T1000 (cell line): ENCODE measurements at places on chromosomes 13 and 19.

DNA sequence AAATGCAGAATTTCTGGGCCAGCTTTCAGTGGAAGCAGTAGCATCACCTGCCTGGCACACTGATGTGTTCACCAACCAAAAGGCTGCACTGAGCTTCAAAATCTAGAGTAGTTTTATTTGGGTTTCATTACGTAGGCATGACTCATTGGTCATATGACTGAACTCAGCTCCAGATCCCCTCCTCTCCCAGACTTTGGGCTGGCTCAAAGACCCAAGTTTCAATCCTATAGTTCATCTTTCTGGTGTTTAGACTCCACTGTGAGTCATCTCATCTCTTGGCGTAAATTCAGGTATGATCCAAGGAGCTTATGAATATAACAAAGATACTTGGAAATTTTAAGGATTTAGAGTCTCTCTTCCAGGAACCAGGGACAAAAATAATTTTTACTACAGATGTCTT, 17.7 kb downstream of the ZMYM5 start:
- DNase-seq: peak; percentile 61

DNA sequence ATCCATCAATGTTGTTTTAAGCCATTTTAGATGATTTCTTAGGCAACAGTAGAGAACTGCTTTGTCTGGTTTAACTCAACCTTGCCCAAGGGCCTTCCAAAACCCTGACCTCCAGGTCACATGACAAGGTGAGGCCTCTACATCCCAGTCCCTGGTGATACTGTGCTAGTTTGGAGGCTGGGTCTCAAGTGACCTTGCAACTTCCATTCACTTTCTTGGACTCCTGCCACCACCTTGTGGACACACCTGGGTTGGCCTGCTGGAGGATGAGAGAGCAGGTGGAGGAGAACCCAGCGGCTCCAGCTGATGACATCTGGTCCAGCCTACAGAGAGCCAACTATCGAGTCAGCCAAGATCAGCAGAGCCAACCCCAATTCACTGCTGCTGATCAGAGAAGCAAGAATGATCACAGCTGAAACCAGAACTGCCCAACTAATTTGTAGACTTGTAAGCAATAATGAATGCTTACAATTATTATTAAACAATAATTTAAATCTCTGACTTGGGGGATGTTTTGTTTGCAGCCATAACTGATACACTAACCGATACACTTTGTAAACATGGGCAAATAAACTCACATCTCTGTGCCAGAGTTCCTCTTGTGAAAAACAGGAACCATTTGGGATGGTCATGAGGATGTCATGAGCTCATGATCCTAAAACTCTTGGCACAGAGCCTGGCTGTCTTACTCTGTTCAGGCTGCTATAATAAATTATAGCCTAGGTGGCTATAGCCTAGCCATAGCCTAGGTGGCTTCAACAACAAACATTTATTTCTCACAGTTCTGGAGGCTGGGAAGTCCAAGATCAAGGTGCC, 11.5 kb downstream of the FAM187B start:
- DNase-seq: no peak

- DNase-seq: no peak
Measured at GRCh38 chr19:48806518-48806817, 4.4 kb downstream of the BCAT2 start.

GRCh38 chr13:40315416-40316064, 350.9 kb downstream of the FOXO1 start:
- DNase-seq: no peak

DNA sequence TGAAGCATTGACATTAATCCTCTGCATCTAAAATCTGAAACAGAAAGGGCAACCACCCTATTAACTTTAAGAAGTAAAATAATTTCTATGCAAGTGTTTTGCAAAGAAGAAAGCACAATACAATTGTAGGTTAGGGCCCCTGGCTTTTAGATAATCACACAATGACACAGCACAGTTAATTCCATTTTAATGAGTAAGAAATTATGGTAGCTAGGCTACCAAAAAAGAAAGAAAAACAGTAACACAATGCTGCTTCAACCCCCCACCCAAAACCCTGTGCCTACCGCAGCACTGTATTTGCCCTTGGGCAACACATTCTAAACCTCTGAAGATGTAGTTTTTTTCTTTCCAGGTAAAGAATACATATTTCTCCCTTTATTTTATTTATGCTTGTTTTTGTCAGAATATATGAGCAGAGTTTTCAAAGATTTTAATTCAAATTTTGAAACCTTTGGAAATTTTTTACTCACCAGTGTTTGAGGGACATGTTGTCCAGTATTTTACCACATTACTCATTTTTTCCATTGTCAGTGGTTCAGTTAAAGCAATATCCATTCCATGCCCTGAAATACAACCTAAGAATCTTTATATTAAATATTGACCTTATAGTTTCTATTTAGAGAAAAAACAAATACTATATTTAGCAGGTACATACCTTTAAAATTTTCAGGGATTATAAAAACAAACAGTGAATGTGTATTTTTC, 21.1 kb downstream of the SOHLH2 start:
- peak; percentile 23 for DNase-seq

DNA sequence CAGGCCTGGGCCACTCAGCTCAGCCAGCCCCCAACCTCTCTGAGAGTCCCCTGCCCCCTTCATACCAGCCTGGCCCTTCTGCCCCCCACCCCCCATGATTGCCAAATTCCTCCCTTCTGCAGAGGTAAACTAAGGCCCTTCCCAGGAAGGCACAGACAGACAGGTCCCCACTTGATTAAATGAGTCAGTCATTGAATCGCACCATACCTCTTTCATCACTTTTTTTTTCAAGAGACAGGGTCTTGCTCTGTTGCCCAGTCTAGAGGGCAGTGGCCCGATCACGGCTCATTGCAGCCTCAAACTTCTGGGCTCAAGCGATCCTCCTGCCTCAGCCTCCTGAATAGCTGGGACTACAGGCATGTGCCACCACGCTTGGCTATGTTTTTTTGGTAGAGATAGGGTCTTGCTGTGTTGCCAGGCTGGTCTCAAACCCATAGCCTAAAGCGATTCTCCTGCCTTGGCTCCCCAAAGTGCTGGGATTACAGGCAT, 6.0 kb downstream of the PODNL1 start:
- no peak for DNase-seq

DNA sequence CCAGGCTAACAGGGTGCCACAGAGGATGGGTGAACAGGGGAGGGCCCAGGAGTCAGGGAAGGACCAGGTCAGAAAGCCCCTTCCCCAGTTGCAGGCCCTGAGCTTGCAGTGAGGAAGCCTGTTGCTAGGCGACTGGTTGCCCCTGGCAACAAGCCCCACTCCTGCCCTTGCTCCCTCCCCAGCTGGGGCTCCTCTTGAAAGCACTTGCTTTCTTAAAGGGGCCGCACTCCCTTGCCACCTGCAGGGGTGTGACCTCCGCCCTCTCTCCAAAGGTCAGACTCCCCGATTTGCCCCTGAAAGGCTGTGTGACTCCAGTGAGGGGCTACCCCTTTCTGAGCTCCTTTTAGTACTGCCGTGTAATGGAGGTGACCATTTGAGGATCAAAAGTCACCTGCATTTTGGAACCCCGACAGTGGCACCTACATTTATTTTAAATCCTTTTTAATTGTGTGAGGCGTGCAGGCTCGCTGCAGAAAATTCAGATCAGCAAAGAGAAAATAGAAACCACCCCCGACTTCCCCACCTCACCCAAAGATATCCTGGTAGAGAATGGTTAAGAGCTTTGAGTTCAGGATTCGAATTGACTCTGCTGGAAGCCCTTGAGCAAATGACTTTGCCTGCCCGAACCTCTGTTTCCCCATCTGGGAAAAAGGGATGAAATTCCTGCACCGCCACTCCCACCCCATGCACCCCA, 4.8 kb downstream of the FCHO1 start:
- DNase-seq: no peak

DNA sequence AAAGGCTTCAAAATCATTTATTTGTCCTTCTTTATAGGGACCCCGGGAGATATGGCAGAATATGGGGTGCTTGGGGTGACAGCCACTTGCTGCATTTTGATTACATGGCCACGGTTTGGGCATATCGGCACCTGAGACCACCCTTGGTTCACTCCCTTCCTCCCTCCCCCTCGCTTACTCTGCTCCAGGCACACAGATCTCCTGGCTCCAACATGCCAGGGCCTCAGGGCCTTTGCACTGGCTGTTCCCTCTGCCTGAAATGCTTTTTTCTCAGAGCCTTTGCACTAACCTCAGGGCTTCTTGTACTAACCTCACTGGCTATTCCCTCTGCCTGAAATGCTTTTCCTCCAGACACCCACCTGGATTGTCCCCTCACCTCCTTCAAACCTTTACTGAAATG, 23.8 kb downstream of the VAV1 start:
- no peak for DNase-seq

DNA sequence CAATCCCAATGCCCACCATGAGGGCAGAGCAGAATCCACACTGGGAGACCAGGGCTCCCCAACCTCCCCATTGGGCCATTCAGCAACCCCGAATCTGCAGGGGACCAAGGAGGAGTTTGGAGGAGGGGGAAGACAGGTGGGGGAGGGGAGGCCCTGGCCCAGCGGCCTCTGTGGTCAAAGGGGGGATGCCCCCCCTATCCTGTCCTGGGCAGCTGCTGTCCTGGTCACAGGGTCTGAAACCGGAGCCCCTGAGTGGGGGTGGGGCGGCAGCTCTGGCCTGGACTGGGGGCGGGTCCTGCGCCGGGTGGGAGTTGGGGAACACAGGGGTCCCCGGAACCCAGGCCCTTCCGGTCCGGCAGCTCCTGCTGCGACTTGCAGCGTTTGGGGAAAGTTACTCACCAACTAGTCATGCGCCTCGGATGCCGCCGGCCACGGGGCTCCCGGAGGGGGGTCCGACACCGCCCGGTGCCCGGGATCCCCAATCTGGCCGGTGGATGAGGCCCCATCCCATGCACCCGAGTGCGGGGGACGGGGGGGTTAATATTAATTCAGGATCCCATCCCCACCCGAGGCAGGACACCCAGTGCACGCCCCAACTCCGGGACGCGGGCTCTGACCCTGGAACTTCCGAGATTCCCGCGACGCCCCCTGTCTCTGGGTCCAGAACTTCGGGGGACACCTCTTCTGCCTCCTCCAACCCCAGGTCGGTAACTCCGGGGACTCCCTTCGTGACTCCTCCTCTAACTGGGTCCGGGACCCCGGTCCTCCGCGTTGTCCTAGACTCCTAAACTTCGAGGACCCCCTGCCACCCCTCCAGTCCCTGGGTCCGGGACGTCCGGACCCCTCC, 872 bp downstream of the HOMER3 start:
- DNase-seq: peak; percentile 31

DNA sequence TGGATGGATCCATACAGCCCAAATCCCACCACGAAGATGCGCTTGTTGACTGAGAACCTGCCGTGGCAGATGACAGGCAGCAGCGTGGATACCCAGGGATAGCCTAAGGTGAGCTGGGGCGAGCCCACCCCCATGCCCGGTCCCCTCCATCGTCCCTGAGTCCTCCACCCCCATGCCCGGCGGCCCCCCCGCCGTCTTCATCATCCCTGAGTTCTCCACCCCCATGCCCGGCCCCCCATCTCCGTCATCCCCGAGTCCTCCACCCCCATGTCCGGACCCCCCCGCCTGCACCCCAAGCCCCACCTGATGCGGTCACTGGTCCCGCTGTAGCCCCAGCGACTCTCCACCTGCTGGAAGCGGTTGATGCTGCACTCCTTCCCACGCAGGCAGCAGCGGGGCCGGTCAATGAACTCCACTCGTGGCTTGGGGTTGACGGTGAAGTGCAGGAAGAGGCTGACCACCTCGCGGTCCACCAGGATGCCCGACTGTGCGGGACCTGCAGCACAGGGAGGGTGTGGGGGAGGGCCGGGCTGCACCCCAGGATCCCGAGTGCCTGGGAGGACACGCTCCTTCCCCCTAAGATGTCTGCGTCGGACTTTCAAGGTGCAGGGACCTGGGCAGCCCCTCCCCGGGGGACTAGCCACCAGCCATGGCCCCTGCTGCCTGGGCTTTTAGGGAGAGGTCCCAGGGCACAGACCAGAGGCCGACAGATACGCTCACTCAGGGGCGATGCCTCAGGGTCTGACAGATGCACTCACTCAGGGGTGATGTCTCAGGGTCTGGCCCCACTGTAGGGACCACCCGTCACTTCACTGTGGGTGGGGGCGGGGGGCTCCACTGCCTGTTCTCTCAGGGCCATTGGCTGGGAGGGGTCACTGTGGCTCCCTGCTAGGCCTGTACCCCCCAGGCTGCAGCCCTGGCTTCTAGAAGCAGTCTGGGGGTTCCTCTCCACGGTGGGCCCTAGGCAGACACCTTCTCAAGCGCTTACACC, 28.0 kb downstream of the BTBD2 start:
- no peak for DNase-seq

GRCh38 chr19:14495672-14496028, 277 bp downstream of the GIPC1 start:
- DNase-seq: no peak

DNA sequence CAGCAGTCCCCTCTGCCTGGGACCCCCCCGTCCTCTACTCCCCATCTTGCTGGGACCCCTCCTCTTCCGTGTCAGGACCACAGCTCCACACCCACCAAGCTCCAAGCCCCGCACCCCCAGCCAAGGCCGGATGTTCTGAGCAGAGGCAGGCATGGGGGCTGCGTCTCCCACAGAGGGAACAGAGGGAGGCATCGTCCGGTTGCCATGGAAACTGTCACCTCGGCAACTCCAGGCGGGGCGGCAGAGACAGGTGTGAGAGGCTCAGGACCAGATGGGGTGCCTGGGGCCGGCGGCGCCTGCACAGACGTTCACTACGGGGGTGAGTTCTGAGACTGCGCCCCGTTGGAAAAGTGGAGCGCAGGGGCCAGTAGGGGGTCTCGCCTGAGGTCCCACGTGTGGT, 5.4 kb downstream of the RNU6-9 start:
- DNase-seq: no peak

DNA sequence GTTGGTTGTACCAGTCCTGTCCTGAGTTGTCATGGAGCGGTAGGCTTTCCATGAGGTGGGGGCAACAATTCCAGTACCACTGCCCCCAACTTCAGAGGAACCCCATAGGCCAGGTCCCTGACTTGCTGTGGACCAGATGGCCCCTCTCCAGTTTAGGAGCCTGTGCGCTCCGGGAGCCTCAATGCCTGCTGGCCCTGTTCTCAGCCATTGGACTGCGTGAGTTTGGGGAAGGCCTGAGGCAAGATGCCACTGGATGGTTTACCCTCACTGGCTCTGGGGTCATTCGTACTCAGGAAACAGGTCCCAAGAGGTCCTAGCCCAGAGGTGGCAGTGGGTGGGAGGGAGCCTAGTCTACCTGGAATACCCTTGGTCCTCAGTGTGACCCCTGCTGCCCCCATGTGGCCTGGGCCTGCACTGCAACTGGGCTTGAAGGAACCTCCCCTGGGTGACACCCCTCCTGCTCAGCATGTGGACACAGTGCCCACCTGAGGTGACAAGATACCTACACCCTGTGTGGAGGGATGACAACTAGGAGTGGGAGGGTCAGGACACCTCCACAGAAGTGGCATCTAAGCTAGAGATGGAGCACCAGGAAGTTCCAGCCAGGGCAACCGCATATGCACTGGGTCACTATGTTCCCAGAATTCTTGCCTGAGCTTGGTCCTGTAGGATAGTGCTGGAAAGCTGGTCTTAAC, 6.0 kb upstream of the PRR19 start:
- DNase-seq: peak; percentile 48
